ENCODE measurements at places on chromosomes 12 and 14.

DNA sequence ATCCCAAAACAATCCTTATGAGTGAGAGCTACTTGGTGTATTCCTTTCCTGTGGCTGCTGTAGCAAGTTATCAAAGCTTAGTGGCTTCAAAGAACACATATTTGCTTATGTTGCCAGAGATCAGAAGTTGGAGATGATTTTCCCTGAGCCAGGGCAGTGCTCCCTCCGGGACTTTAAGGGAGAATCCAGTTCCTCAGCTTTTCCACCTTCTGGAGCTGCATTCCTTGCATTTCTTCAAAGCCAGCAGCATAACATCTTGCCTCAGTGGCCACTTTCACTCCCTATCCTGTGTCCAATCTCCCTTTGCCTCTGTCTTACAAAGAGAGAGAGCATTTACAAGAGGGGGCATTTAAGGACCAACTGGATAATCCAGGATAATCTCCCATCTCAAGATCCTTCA, 33.7 kb downstream of the P2RX7 start:
- no peak for DNase-seq

- DNase-seq: no peak
These were observed 11.0 kb downstream of the OR6S1 start for GRCh38 chr14:20630340-20631022.

GRCh38 chr12:2682296-2683251, 112.2 kb upstream of the FKBP4 start:
- no peak for DNase-seq

GRCh38 chr12:62075870-62076269, 184.3 kb upstream of the USP15 start:
- DNase-seq: no peak

DNA sequence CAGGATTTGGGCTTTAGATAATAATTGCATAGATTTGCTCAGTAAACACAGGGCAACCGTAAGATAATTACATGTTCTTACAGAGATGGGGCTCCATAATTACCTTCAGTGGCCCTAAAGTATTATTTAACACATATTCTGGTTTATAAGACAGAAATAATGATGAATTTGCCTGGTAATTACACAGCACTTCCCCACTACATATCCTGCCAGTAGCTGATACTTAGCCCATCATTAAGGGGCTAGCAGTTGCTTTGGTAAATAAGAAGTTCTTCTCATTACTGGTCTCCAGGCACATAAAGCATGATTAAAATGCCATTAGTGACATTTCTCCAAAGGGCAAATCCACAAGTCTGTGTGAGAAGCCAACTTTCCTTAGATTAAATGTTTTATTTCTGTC, 158.7 kb downstream of the NUAK1 start:
- DNase-seq: no peak

- DNase-seq: no peak
These were observed 1.4 kb downstream of the TNS2 start for GRCh38 chr12:53051058-53051880.

DNA sequence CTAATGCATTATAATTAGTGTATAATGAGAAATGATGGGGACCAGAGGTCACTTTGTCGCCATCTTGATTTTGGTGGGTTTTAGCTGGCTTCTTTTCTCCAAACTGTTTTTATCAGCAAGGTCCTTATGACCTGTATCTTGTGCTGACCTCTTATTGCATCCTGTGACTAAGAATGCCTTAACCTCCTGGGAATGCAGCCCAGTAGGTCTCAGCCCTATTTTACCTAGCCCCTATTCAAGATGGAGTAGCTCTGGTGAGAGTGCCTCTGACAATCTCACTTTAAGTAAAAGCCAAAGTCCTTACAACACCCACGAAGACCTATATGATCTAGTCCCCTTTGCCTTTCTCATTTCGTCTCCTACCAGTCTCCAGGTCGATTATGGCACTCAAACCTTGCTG, 28.3 kb upstream of the STRAP start:
- DNase-seq: no peak

- DNase-seq: no peak
These were observed 43.2 kb downstream of the RTN1 start for GRCh38 chr14:59827401-59827800.

GRCh38 chr14:40986655-40987054, 620.0 kb upstream of the LRFN5 start:
- no peak for DNase-seq

GRCh38 chr12:112978163-112979040, at the start of gene OAS2:
Gene OAS2, plus strand, starts transcription at chr12:112978519. Its CDS starts 90 bp downstream, at chr12:112978609.
- DNase-seq: peak; percentile 49

DNA sequence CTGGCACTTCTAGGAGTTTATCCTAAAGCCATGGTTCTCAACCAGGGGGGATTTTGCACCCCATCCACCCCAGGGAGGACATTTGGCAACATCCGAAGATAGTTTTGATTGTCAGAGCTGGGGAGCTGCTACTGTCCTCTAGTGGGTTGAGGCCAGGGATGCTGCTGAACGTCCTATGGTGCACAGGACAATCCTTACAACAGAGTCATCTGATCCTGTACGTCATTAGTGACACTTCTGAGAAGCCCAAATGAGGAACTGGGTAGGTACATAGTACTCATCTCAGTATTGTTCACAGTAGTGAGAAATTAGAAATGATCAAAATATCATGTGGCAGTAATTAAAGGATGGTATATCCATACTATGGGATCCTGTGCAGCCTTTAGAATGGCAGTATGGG, 185.1 kb downstream of the CHST11 start:
- no peak for DNase-seq

GRCh38 chr12:123808167-123808566, 46.1 kb downstream of the DNAH10 start:
- no peak for DNase-seq

DNA sequence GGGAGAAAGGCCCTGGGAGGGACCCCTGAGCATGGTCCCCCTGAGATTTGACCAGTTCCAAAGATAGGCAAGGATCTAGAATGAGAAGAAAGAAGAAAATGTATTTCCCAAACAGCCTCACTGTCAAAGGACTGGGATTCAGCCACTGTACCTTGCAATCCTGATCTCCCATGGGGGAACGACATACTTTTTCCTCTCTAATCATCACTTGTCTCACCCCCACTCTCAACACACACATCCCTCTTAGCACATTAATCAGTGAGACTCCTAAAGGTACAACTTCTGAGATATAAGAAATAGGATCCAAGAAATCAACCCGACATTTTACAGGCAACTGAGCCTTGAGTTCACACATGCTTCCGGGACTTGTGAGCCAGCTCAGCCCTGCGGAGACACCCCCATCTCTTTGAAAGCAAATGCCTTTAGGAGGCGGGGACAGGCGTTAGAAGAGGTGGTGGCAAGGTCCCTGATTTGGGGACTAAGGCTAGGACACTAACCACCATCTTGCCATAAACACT, 1.4 kb downstream of the MAP3K9 start:
- DNase-seq: peak; percentile 17

DNA sequence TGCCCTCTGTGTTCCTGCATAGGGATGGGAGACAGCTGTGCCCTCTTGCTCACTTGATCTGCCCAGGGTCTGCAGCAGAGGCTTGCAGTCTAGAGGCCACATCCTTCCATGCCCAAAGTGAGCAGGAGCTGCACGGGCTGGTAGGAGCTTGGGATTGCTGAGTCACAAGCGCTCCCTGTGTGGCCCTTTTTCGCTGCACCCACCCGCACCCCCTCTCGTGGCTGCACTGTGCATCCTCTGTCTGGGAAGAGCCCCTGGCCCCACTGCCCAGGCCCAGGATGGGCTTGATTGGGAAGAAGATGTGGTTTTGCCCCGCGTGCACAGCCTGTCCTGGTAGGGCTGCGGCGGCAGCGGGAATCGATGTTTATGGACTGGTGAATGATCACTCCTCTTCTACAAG, 192.4 kb downstream of the TSPAN9 start:
- no peak for DNase-seq

GRCh38 chr14:65461730-65462129, 49.2 kb downstream of the FUT8 start:
- DNase-seq: no peak

DNA sequence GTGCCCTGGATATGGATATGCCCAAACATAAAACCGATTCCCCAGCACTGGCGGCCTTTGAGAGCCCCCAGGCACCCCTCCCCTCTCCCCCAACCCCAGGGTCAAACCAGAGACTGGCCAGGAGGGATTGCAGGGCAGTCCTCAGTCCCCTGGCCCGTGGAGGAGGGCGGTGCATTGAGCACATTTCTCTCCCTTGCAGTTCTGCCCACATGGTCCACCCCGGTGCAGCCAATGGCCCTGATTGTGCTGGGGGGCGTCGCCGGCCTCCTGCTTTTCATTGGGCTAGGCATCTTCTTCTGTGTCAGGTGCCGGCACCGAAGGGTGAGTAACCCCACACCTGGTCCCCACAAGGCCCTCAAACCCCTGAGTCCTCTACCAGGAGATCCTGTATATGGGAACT, 3.4 kb upstream of the GPR162 start:
- no peak for DNase-seq

DNA sequence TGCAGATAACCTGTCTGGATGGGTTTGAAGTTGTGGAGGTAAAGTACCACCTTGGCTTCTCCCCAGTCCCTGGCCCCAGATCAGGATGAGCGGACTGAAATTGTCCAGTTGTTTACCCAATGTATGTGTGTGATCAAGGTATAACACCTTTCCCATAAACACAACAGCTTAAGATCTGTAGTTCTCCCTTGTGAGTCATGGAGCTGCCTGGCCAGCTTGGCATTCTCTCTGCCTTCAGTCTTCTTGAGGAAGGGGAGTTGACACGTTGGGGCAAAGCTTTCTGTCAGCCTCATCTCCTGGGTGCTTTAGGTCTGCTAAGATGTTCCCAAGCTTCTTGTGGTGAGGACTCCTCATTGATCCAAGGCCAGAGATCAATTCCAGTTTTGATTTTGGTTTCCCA, 6.1 kb downstream of the C1S start:
- DNase-seq: no peak

- no peak for DNase-seq
These were observed 147.8 kb upstream of the ATP2B1 start for GRCh38 chr12:89856431-89856830.

DNA sequence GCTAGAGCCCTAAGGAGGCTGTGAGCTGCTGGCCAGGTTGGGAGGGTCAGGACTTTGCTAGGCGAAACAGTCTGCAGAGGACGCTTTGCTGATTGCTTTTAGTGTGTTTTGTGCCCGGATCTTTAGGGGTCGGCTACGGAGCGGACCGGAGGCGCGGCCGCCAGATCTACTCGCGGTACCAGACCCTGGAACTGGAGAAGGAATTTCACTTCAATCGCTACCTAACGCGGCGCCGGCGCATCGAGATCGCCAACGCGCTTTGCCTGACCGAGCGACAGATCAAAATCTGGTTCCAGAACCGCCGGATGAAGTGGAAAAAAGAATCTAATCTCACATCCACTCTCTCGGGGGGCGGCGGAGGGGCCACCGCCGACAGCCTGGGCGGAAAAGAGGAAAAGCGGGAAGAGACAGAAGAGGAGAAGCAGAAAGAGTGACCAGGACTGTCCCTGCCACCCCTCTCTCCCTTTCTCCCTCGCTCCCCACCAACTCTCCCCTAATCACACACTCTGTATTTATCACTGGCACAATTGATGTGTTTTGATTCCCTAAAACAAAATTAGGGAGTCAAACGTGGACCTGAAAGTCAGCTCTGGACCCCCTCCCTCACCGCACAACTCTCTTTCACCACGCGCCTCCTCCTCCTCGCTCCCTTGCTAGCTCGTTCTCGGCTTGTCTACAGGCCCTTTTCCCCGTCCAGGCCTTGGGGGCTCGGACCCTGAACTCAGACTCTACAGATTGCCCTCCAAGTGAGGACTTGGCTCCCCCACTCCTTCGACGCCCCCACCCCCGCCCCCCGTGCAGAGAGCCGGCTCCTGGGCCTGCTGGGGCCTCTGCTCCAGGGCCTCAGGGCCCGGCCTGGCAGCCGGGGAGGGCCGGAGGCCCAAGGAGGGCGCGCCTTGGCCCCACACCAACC, 1.5 kb downstream of the HOXC6 start:
- DNase-seq: no peak

- DNase-seq: no peak
These were observed 391.4 kb upstream of the SYT1 start for GRCh38 chr12:78473136-78473535.

DNA sequence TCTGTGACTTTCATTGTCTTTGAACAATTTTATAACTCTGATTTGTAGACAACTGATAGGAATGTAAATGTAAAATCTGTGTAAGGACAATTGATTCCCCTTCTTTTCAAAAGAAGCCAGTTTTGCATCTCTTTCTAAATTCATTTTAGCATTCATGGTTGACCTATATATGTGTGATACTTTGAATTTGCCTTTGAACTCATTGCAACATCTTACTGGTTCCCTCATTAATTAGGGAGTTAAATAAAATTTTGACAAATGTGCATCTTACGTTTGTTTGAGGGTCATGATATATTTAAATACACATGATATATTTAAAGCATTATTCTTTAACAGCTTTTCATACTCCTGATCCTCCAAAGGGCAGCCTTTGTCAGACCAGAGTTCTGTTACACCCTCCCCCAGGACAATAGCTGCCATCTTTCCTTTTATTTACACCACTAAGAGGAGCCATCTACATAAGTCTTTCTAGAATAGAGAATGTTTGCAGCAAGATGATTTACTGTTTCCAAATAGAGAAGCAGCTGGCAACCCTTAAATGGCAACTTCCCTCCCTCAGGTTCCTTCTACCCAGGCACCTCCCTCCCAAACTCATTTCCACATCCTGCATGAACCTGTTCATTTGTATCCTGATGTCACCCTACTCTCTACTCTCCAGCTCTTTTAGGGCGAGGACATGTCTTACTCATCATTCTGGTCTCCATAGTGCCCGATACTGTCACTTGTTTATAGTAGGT, 40.2 kb upstream of the APPL2 start:
- no peak for DNase-seq

DNA sequence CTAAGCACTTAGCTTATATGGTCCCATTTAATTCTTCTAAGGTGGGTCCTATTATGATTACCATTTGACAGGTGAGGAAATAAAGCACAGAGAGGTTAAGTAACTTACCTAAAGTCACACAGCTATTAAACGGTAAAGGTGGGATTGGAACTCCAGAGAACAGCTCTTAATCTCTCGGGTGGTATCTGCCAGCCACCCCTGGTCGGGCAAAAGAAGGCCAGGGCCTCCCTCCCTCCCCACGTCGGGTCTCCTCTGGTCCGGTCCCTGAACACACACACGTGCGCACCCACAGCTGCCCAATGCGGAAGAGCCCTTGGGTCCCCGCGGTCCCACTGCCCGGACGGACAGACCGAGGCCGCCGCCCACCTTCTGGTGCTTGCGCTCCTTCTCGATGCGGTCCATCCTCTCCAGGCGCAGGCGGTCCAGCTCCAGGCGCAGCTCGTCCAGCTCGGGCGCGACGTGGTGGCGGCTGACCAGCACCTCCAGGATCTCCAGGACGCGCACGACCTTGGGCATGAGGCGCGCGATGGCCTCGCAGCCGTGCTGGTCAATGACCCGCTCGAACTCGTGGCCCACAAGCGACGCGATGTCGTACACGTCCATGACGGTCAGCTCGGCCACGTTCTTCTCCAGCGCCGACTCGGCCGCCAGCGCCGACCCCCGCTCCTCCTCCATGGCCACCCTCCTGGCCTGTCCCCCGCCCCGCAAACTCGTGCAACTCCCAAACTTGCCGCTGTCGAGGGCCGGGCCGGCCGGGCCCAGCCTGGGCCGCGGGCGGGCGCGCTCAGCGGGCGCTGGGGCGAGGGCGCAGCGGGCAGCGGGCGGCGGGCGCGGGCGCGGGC, 490 bp downstream of the RILPL1 start:
- no peak for DNase-seq

All from activated CD4-positive, CD25-positive, alpha-beta regulatory T cell (primary cell).